ENCODE measurements at places on chromosomes 1 and 21.
A peak's percentile ranks its signal among the peaks of the same experiment; 100 is the strongest.

GRCh38 chr1:88890791-88891317 is 513 bp downstream of the GTF2B start:
- DNase-seq: peak; percentile 35

GRCh38 chr1:2255420-2256369 is 27.6 kb downstream of the SKI start:
- no peak for DNase-seq

DNA sequence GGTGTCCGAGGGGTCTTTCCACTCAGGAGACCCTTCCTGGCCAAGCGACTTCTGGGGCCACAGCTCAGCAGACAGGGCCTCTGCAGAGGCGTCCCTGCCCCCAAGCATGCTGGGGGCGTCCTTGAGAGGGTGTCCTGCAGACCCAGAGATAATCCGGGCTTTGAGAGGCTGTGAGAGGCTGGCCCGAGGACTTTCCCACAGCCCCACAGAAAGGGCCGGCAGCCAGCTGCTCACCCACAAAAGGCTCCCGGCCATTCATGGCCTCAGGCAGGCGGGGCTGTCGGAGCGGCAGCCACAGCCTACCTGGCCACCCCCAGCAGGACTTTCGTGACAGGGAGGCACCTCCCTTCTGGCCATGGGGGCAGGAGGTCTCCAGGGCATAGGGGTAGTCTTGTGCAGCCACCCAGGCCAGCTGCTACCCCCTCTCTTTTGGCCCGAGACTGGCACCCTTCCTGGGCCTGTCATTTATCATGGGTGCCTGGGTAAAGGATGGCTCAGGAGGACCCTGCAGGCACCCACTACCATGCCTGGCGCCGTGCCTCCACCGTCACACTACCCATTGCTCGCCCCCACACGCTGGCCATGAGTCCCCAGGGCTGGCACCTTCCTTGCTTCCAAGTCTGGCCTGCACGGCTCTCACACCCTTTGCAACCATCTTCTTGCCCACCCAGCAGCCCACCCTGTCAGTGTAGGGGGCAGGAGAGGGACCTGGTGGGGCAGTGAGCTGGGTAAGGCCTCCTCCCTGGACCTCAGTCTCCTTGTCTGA is 11.1 kb upstream of the TNFRSF14 start:
- peak; percentile 78 for DNase-seq

- no peak for DNase-seq
These were observed 46.2 kb downstream of the MAP3K7CL start for GRCh38 chr21:29176471-29177120.

DNA sequence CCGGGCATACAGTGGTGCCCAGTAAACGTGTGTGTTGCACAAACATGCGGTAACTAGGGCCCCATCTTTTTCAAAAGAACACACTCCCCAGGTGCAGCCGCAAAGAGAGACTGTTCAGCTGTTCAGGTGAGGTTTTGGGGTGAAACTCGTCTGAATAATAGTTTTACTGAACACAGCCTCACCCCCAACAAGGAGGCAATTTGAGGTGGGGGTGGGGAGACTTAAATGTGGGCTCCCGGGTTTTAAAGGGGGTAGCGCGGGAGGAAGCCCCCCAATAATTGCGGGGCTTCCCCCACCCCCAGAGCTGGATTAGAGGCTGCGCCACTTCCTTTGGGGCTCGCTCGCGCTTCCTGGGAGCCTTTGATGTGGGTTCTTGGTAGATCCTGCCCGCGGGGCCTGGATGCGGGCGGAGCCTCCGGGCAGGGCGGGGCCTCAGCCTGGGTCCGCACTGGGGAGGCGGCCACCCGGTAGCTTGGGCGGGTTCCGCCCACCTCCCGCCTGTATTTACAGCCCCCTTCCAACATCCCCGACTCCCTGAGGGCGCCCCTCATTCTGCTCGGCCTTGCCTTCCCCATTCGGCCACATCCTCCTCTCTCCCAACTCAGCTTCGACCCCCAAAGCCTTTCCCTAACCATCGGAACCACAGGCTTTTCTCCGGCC is 6.4 kb upstream of the EPHA2 start:
- peak; percentile 96 for DNase-seq

DNA sequence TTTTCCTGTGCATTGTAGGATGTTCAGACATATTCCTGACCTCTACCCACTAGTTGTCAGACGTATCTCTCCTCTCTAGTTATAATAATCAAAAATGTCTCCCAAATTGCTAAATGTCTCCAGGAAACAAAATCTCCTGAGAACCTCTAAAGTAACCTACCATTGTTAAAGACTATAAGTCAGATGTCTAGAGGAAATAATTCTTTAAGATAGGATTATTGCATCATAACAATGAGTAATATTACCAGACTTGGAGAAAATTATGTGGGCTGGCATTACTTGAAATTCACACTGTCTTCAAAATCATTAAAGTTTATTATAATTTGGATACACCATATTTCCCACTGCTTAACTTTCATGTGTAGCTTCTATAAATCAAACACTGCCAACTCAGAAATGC is 643.0 kb upstream of the ADGRL2 start:
- no peak for DNase-seq

DNA sequence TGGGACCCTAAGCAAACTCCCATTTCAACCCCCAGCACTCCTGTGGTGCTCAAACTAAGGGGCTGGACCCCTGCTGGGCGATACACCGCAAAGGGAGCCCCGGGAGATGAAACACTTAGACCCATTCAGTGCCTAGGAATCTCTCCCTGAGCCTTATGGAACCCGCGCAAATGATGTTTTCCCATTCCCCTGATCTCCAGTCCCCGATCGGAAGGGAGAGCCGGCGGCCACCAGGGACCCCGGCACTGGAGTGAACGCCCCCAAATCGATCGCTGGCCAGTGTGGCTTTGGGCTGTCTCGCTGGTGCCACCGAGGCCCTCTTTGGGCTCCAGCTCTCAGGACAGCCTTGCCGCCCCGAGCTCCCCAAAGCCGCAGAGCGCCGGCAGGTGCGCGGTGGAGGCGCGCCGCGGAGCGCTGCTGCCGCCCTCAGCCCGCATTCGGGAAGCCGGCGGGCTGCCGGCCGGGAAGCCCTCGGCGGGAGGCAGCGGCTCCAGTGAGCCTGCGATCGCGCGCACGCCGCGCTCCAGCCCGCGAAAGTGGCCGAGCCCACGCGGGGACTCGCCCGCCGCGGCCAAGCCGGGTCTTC is 1.1 kb downstream of the PLXNA2 start:
- peak; percentile 78 for DNase-seq

DNA sequence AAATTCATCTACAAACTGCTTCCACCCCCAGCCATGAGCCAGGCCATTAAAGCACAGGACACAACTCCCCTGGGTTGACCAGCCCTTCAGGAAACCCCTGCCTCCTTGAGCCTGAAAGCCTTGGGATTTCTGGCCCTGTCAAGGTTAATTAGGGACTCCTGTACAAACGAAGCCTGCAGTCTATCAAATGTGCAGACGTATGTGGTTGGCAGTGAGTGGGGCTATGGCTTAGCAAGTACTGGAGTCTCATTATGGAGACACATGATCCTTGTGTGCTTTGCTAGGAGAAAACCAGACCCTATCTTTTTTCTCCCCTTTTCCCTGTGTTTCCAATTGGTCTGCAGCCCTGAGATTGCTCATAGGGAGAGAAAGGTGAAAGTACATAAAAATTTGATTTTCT is 588.3 kb upstream of the USP24 start:
- no peak for DNase-seq

DNA sequence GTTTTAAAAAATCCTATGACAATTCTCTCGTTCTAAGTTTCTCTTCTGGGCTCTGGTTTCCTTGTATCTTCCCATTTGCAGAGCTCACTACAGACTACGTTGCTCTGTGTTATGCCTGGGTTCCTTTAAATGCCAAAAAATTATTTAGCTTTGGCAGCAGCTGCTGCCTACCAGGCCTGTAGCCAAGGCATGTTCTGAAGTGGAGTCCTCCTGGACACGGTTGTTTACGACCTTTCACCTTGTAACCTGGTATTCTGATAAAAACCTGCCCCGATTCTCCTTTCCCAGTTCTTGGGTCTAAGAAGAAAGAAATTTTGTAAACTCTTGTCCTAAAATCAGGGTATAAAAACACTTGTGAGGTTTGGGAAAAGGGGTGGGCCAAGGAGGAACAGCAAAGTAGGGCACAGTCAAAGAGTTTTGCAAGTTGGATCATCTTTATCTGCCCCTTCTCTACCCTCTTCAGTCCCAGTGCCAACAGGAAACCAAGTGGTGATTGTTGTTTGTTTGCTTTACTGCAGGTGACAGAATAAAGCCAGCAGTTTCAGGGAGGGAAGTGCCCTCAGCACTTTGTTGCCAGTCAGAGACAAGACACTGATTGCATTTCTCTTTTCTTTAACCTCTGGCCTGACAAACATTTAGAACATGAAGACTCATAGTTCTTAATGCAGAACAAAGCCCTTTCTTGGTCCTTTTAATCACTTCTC is 3.1 kb upstream of the TXNIP start:
- no peak for DNase-seq

DNA sequence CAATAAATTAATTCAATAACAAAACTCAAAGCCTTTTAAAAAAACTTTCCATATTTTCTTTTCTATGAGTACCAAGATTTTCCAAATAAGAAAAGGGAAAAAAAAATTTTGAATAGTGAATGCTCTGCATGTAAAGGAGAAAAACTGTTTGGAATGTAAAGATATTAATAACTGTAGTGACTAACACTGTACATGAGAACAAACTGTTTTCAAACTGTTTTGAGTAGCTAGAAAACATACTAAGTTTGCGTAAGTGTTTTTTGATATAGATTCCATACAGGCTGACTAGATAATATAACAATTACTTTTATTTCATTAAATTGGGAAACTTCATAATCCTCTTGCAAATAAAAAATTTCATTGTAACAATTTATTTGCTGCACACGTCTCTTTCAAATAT is 150.5 kb downstream of the DPYD start:
- no peak for DNase-seq

DNA sequence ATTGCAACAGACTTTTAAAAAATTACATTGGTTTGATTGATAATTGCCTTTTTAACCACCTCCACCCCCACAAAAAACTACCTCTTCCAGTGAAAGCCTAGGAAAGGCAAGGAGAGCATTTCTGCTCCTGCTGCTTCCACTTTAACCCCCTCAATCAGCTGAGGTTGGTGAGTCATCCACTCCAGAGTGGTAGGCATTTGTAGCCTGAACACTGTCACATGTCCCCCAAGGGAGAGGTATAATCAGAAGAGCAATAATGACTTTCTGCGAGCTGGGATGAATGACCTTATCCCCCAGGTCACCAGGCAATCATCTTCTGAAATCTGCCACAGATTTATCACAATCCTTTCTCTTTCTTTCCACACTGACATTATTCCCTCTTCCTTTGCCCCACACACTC is 126.6 kb upstream of the CAMK1G start:
- no peak for DNase-seq

- no peak for DNase-seq
These were observed 94.0 kb downstream of the KIAA0319L start for GRCh38 chr1:35463232-35463631.

DNA sequence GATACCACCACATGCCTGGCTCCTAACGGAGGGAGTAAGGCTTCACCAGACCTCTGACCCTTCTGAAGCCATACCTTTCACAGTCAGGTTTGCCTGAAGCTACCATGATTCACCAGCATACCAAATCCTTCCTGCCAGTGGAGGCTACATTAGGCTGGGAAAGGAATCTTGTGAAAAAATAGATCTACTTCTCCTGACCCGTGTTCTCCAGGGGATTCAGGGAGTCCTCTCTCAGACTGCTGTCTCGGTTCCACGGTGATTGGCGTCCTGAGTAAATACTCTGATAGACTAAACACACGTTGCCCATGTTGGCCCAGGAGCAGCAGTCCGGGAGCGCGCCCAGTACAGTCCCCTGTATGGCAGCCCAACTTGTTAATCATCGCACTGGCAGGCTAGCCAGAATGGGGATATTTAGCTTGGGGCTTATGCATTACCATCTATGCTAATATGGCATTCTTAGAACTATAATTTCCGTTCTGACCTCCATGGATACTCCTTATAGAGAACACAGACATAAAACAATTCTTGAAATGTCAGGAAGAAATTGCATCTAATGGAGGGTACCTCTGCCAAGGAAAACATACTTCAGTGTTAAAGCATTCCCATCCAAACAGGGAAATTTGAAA is 173.2 kb downstream of the ROR1 start:
- DNase-seq: no peak

GRCh38 chr1:2469103-2469940 is 6.8 kb upstream of the PLCH2 start:
- DNase-seq: peak; percentile 68

DNA sequence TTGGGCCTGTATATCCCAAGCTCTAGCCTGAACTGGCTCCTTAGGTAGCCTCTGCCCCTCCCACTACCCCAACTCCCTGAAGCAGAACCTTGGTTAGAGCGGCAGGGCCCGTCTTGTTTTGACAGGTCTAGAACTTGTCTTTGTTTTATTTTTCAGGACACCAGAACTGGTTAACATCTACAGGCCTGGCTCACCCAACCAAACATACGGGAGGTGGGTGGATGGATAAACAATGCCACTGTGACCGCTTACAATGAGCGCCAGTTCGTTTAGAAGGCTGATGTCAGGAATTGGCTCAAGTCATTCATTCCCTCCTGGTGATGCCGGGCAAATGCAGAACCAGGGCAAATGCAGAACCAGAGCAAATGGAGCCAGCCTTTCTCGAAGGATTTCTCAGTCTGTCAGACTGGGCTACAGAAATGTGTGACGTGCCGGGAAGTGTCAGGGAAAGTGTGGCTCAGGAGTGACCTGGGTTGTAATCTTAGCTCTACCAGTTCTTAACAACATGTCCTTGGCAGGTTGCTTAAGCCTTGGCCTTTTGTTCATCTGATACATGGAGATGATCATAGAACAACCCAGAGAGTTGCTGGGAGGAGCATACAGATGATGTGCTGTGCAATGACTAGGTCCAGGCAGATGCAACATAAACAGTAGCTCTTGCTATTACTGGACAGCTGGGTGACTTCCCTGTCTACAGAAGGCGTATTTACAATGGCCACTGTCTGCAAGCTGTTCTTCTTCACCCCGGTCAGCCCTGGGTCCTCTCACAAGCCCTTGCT is 30.5 kb upstream of the BTG2 start:
- DNase-seq: no peak

GRCh38 chr1:201481004-201481380 is 12.0 kb upstream of the PHLDA3 start:
- peak; percentile 75 for DNase-seq

- no peak for DNase-seq
These were observed 69.6 kb downstream of the PIK3R3 start for GRCh38 chr1:46062651-46063319.

DNA sequence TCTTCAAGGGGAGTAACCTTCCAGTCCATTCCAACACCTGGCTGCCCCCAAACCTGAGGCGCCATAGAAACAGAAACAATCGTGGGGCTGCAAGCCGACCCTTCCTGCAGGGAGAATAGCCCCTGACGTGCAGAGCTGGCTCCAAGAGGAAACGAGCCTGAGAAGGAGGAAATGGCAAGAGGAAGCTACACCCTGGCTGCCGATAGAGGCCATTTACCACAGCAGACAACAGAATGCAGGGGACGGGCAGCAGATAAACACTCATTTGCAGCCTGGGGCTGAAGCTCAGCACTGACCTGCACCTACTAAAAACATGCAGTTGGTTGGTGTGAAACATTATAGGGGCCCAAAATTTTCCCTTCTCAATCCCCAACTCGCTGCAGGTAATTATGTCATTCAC is 8.7 kb upstream of the TDRD10 start:
- DNase-seq: peak; percentile 37

- DNase-seq: peak; percentile 51
These were observed 92.9 kb downstream of the LAMC2 start for GRCh38 chr1:183278739-183279591.
